CD4-positive, alpha-beta T cell treated with Interleukin-21 for 1 hour (primary cell): ENCODE measurements at places on chromosomes 2 and 18.

DNA sequence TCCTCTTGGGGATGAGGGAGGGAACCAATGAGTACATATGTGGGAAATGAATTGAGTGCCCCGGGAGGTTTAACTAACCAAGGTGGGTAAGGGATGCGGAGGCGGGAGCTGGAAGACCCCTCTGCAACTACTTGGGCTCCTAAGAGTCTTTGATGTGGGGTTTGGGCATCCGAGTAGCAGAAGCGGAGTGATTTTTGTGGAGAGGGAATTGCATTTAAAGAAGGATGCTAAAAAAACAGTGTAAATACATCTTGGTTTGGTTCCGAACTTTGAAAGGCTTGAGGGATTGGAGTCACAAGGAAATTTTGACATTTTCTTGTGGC lies 215.7 kb downstream of the MCFD2 start:
- DNase-seq = no peak

- DNase-seq = no peak
These were observed 118.4 kb downstream of the INO80D start for GRCh38 chr2:205967391-205968075.

DNA sequence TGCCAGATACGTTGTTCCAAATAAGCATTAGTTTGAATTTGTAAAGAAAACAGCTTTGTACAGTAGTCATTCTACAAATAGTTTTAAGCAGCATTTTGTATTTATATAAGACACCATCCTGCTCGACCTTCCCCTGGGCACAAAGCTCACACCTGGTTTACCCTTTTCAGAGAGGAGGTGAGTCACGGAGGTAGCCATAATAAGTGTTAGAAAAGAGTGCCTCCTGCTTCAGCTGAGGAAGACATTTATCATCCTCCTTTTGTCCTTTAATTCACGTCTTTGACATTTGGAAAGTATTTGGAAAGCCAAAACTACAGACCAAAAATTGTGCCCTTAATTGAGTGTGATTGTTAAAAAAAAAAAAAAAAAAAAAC lies 6.8 kb downstream of the RAB12 start:
- no peak for DNase-seq

GRCh38 chr18:75227535-75228296 lies 17.1 kb downstream of the TSHZ1 start:
- DNase-seq = no peak

DNA sequence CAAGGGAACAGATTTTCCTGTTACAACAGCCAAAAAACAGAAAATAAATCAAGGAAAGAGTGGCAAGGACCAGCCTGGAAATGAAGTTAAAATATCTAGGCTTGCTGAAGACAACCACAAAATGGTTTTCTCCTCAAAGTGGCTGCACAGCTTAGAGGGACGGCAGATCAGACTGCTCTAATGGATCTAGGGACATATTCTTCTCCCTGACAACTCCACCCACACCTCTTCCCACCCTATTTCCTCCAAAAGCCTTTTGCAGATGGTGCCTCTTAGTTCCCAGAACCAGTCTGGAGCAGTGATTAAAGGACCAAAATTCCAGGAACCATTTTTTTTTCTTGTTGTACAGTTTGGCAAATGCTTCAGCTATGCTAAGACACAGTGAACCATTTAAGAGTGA lies 220.2 kb upstream of the SIX2 start:
- DNase-seq = no peak

DNA sequence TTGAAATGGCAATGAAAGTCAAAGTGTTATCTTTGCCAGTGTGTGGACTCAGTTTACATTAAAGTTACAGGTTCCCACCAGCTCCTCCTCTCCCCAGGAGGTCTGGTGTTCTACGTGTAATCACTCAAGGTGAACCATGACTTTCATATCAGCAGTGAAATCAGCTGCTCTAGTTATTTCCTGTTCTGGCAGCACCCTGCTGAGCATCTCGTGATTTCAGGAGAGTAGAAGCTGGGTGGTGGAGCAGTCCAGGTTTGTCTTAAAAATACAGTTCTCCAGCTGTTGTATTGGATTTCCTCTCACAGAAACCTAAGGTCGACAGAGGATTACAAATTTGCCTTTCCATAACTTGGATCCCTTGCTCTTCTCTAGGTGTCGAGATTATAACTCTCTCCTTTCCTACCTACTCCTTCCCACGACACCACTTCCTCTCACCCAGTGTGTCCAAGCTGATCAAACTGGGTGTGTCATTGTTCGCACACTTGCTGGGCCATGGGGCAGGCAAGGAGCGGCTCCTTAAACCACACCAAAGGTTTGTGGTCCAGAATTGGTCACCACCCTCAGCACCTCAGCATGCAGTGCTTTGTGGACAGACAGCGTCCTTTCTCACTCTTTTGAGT lies 13.0 kb upstream of the ARHGAP25 start:
- DNase-seq = peak; percentile 64

DNA sequence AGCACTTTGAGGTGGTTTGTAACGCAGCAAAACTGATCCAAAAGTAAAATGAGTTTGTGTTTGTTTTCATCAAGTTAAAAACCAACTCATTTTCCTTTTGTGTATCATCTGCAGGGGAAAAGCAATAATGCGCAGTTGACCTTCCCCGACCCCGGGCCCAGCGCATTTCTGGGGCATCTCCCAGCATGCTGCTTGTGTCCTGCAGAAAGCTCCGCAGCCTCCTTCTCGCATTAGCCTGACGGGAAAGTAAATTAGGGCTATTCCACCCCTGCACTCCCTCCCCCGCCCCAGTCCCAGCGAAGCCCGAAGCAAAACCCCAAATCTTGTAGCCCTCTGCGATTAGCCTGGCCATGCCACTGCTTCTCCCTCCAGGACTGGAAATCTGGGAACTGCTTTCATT lies 82.0 kb upstream of the PPM1B start:
- DNase-seq = no peak

DNA sequence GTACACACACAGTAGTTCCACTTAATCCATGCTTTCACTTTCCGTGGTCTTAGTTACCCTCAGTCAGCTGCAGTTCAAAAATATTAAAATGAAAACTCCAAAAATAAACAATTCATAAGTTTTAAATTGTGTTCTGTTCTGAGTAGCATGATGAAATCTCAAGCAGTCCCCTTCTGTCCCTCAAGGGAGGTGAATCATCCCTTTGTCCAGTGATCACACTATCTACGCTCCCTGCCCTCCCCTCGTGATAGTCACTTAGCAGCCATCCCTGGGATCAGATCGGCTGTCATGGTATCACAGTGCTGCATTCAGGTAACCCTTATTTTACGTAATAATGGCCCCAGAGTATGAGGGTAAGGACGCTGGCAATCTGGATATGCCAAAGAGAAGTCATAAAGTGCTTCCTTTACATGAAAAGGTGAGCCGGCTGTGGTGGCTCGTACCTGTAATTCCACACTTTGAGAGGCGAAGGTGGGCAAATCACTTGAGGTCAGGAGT lies 5.8 kb upstream of the RTN4 start:
- no peak for DNase-seq

GRCh38 chr18:25420077-25420825 lies 68.3 kb upstream of the ZNF521 start:
- DNase-seq = no peak

GRCh38 chr2:17226941-17227490 lies 291.2 kb downstream of the RAD51AP2 start:
- no peak for DNase-seq

DNA sequence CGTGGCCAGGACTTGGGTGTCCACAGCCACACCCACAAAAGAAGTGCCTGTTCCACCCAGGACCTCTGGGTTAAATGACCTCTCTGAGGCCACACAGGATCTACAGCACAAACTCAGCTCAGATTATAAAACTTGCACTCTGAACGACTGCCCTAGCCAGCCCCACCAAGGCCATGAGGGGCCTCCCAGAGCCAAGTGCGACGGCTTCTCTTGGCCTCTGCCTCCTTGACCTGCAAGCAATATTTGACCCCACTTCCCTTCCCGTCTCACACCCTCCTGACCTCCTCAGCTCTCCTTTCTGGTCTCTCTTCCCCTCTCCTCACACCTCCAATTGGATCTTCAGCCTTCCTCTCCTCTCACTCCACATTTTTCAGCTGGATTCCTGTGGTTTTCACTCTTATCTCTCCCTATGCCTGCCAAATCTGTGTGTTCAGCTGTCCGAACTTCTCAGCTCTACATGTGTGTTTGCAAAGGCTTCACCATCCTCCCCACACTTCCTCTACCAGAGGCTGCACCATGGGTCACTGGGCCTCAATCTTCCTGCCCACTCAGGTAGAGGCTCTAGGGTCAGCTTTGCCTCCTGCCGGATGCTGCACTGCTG lies 25.3 kb upstream of the STEAP3 start:
- no peak for DNase-seq

DNA sequence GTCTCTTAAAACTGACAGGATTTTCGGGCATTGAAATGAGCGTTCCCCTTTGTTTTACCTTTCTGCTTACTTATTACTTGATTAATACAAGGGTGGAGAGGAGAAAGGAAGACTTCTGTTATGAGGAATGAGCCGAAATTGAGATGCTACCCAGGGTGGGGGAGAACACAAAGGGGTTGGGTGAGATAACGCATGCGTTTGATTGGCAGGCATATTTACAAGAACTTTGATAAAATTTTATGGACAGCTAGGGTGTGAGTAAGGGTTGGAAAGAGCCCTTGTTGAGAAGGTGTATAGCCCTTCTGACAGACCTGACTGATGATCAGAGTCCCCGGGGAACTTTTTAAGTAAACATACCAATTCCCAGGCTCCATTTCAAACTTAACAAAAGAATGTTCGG lies 1.8 kb downstream of the RNF138 start:
- DNase-seq = no peak

DNA sequence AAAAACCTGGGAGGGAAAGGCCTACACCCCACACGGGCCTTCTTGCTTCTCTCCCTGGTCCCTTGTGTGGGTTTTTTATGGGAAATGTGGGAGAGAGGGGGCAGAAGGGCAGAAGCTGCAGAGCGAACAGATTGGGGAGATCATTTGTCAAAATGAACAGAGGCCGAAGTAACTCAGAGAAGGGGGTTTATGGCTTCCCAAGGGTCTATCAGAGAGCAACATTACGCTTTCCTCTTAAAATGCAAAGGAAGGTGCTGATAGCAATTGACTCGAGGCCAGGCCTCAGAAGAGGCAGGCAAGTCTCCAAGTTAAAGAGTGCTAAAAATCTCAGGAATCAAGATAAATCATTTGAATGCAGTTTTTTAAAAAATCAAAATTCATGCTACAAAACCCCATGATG lies 101.5 kb downstream of the SGPP2 start:
- DNase-seq = no peak

DNA sequence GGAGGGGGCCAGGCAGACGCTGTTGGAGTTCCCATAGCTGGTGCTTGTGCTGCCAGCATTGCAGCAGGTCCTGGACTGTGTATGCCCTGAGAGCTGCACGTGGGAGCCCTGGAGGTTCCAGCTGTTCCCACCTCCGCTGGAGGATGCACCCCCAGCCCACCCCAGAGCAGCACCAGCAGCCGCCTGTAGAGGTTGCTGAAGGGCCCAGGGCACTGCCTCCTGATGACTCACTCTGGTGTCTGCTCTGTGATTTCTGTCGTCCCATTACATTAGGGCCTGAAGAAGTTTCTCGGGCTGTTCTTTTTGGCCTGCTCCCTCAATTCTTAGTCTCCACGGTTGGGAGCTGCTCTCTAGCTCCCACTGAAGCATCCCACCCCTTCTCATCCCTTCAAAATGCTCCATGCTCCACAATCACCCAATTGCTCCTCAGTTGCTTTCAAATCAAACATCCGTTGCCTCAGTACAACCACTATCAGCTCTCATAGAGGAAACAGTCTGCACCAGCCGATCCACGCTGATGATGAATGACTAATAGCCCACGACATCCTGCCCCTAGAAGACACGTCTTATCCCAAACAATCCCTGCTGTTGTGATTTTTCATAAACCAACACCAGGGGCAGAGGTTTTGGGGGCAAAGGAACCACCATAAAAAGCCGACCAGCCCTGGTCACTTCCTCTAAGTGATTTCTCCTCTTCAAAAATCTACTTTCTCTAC lies 65.2 kb upstream of the RNF152 start:
- no peak for DNase-seq

- DNase-seq = no peak
These were observed 121.9 kb upstream of the HAAO start for GRCh38 chr2:42914314-42914713.

GRCh38 chr18:72555101-72555500 lies 11.0 kb upstream of the CBLN2 start:
- no peak for DNase-seq

DNA sequence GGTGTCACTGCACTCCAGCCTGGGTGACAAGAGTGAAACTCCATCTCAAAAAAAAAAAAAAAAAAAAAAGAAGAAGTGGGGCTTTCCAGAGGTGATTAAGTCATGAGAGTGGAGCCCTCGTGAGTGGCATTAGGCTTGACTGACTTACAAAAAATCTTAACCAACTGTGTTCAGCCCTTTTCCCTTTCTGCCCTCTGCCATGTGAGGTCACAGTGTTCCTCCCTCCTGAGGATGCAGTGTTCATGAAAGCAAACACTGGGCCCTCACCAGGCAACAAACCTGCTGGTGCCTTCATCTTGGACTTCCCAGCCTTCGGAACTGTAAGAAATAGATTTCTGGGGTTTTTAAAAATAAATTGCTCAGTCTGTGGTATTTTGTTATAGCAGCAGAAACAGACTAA lies 37.0 kb upstream of the METTL21A start:
- DNase-seq = peak; percentile 22

GRCh38 chr2:169005080-169005598 lies 26.0 kb downstream of the ABCB11 start:
- no peak for DNase-seq

GRCh38 chr2:134312482-134312881 lies 58.6 kb downstream of the MGAT5 start:
- DNase-seq = no peak

- no peak for DNase-seq
These were observed 68.9 kb downstream of the BIRC6 start for GRCh38 chr2:32425719-32426141.

GRCh38 chr18:63339920-63340484 lies 20.4 kb upstream of the BCL2 start:
- DNase-seq = peak; percentile 60

DNA sequence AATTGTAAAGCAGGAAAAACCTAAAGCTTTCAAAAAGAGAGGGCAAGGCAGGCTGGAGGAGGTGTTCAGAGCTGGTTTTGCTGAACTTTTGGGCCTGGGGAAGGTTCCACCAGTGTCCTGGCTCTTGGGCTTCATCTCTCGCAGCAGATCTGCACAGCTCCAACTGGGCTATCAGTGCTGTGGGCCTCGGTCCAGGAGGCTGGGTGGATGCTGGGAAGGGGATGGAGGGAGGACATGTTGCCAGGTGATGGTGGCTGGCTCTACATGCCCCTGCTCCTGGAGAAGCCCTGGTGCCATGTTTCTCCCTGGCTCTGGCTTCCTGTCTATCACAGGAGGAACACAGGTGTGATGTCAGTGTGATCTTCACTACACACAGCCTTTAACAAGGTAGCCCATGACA lies 187.1 kb downstream of the SH3RF3 start:
- no peak for DNase-seq

GRCh38 chr2:86025976-86026743 lies 79.5 kb downstream of the POLR1A start:
- no peak for DNase-seq
